ENCODE measurements at places on chromosomes 4 and X.

GRCh38 chr4:59938166-59938565 lies 1262.0 kb upstream of the ADGRL3 start:
- DNase-seq, result no peak

DNA sequence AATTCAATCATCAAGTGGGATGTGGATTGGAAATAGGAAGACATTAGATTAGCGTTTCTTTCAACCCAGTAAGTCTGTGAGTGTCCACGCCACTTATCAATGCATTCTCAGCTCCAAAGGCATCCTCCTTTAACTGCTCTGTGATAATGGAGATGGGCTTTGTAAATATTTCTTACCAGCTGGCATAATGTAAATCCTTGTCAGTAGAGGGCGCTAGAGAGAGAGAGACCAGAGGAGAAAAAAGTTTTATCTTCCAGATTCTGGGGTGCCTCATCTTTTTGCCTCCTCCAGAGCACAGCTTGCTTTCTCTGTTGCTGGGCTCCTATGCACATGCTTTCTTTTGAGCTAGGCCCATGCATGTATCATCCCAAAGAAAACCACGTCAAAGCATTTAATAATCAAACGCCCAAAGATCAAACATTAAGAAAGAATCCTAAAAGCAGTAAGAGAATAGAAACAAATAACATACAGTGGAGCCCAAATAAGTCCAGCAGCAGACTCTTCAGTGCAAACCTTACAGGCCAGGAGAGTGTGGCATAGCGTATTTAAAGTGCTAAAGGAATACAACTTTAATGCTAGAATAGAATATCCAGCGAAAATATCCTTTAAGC lies 9.6 kb upstream of the MTMR1 start:
- no peak for DNase-seq

DNA sequence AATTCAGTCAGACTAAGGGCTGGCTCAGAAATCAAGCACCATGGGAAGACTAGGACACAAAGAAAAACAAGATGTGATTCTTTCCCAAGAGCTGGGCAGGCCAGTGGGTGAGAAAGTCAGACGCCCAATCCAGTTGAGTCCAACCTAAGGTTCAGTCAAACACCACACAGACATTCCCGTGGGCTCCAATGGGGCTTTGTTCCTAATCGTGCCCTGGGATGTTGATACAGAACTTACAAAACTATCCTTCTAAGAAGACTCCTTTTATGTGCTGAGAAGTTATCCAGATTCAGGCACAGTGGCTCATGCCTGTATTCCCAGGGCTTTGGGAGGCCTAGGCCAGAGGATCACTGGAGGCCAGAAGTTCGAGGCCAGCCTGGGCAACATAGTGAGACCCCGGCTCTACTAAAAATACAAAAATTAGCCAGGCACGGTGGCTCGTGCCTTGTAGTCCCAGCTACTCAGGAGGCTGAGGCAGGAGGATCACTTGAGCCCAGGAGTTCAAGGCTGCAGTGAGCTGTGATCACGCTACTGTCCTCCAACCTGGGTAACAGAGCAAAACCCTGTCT lies 3.7 kb downstream of the BLOC1S4 start:
- DNase-seq, result no peak

DNA sequence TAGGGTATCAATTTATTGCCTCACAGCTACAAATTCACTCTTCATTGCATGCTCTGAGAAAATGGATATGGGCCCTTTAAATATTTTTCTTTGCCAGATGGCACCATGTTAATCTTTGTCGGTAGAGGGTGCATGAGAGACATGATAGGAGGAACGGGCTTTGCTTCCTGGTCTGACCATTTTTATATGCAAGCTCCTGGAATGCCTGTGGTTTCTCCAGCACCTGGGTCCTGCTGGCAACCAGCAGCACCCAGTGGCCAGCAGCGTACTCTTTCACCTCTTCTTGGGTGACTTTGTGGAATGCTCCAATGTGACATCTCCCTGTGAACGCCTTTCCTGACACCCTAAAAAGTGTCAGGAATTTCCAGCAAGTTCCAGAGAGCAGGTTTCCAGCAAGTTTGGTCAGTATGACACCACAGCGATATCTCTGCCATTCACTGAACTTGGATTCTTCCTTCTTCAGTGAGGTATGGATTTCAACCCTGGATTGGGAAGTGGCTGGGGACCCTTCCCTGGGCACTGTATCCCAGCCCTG lies 140.3 kb upstream of the PGRMC2 start:
- DNase-seq, result peak; percentile 53

GRCh38 chr4:113499696-113500095 lies 261.8 kb downstream of the CAMK2D start:
- no peak for DNase-seq

- DNase-seq, result no peak
These were observed 2.7 kb downstream of the TIMM17B start for GRCh38 chrX:48894891-48895290.

- no peak for DNase-seq
These were observed 669.9 kb upstream of the NR3C2 start for GRCh38 chr4:149112109-149112508.

GRCh38 chrX:37409278-37409677 lies 60.1 kb downstream of the PRRG1 start:
- DNase-seq, result no peak

DNA sequence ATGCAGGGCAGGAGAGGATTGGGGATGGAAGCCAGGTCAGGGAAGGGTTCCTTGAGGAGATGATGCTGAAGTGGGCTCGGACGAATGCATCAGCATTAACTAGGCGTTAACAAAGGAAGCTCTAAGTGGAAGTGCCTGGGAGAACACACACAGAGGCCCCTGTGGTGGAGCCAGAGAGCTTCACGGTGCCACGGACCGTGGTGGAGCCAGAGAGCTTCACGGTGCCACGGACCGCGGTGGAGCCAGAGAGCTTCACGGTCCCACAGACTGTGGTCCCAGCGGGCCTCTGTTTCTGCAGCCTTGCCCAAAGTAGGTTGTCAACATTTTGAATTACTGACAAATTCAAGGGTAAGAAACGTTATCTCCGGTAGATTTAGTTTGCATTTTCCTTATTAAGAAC lies 48.3 kb downstream of the TRIML2 start:
- no peak for DNase-seq

DNA sequence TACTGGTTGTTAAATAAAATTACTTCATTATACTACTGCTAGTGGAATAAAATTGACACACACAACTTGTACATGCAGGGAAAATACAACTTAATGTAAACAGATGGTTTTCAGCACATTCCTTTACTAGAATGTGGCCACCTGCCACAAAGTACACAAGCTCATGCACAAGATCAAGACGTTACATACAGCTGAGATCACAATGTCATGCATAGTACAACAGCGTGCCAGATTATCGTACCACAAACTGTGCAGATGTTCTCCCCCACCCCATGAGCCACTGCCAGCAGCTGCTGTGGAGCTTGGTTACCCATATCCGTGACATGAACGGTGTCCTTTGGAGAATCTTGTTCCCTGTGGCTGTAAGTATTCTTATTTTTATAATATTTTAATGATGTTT lies 27.7 kb downstream of the FBXO8 start:
- DNase-seq, result no peak

DNA sequence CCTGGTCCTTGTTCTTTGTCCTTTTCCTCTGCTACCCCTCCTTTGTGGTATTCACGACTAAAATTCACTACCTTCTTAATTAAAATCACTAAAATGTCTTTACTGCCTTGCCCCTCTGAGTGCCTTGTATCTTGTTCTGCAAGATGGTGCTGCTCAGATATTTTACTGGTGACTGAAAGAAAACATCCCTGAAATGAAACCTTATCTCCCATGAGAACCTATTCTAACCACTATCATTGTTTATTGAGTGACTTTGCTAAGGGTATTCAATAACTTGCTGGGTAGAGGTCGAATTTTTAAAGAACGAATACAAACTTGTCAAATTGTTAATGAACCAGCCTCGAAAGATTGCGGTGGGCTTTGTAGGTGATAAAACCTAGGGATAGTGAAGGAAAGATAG lies 52.8 kb downstream of the SPRY1 start:
- no peak for DNase-seq

DNA sequence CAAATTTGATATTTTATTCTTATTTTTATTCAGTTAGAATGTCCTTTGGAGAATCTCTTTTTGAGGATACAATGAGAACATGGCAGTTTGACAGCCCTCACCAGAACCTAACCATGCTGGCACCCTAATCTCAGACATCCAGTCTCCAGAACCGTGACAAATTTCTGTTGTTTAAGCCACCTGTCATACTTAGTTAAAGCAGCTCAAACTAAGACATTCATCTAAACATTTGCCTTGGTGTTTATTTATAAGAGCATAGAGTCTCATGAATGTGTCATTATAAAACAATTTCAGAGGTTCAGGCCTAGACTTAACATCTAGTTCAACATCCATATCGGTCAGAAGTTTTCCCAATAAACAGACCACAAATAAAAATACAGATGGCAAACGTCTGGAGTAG lies 125.1 kb upstream of the FUNDC1 start:
- DNase-seq, result no peak

DNA sequence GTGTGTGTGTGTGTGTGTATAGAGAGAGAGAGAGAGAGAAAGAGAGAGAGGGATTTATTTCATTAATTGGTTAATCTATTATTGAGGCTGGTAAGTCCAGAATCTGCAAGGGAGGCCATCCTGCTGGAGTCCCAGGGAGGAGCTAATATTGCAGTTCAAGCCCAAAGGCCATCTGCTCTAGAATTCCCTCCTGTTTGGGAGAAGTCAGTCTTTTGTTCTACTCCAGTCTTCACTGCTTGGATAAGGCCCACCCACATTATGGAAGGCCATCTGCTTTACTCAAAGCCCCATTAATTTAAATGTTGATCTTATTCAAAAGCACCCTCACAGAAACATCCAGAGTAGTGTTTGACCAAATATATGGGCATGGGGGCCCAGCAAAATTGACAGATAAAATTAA lies 317.5 kb upstream of the RASGEF1B start:
- DNase-seq, result no peak
